Hematopoietic multipotent progenitor cell treated with erythropoietin and hydrocortisone succinate and interleukin-3 and kit ligand, for 4 days (in vitro differentiated cells): ENCODE measurements at places on chromosomes 1 and 21.
A peak's percentile ranks its signal among the peaks of the same experiment; 100 is the strongest.

DNA sequence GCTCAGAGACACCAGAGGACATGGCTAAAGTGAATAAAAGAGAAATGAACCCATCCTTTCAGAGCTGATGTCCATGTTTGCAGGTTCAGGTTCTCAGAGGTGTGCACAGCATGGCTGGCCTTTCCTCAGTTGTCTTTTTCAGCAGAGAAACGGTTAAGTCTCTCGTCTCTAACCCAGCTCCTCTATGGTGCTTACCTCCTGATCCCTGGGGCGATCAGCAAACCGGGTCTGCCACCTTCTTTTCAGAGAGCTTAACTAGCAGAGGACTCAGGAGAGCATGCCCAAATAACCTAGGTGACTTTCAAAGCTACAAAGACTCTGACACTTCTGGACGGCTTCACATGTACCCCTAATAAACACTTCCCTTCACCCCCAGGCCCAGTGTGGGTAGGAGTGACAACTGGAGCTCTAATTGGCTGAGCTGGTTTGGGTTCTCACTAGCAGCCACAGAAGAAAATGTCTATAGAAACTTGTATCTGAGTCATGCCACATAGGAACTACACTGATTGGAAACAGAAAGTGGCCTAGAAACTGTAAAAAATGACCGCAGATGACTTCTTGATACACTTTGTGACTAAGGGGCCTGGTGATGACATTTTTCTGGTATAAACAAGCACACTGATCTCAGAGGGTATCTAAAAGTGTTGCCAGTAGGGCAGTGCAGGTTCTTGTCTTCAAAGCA is at the start of gene AIM2:
TSS of gene AIM2 (minus strand) at position 329 of the 682 bp plus-strand sequence. CDS start 3,267 bp downstream, outside the sequence.
- DNase-seq = peak; percentile 20

- DNase-seq = no peak
Observed at GRCh38 chr1:206842854-206843253, 22.6 kb upstream of the IL20 start.

GRCh38 chr21:25350056-25350455 is 257.2 kb downstream of the MRPL39 start:
- DNase-seq = peak; percentile 60

GRCh38 chr21:21188513-21189195 is 190.4 kb downstream of the NCAM2 start:
- DNase-seq = no peak

GRCh38 chr21:36297406-36297937 is 22.5 kb upstream of the MORC3 start:
- DNase-seq = no peak

DNA sequence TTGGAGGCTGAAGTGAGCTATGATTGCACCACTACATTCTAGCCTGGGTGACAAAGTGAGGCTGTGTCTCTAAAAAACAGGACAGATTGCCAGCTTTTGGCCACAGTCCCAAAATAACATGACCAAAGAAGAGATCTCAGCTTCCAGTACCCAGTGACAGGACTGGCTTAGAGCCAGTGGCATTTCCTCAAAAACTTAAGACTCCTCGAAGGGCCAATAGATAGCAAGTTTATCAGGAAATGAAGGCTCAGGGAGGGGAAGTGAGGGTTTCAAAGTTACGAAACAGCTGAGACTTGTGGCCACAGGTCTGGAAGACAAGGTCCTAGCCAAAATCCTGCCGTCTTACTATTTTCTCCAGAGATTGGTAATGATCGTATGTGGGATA is 6.3 kb upstream of the TMEM39B start:
- DNase-seq = peak; percentile 98

GRCh38 chr1:85488126-85488525 is 23.2 kb upstream of the DDAH1 start:
- no peak for DNase-seq

- DNase-seq = no peak
Observed at GRCh38 chr1:38198099-38198498, 151.5 kb upstream of the POU3F1 start.

DNA sequence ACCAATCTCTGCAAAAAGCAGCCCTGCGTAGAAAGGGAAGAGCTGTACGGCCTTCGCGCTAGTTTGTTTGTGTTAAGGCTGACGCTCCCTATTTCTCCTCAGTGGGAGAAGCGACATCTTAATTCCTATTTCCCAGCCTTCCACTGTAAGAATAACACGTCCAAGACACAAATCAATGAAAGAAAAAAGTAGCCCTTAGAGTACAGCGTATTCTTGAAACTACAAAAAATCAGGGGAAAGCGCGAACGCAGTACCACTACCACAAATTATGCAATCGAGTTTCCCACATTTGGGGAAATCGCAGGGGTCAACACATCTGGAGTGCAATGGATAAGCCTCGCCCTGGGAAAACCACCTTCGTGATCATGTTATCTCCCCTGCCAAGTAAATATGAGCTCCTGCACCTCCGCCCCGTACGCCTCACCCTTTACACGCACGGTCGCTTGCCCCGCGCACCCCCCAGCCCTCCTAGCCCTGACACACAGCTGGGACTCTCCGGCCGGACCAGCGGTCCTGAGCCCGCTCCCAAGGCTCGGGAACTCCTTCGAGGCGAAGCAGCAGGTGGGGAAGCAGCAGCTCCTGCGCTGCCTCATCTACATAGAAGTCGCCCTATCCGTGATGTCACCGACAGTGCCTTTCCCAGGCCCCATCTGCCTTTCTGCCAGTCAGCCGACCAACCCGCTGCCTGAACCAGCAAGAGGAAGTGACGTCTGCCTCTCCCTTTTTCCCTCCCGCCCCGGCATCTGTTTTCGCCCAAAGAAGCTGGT is 94.7 kb downstream of the PPIAL4G start:
- peak; percentile 97 for DNase-seq

GRCh38 chr1:7595336-7595735 is 175.8 kb upstream of the VAMP3 start:
- DNase-seq = no peak

DNA sequence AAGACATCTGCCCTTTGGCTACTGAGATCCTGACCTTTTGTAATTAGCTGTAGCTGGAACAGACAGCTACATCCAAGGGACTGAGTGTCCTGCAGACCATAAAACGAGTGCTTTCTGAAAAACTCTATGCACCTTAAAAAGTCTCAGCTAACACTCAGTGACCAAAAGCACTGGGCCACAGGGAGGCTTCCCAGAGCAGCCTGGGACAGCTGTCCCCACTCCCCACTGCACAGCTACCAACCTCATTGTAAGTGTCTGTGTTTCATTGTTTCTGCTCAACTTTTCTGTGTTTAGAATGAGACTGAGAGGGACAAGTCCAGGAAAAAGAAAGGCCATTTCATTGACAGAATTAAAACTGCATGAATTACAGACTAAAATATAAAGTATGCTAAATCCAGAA is 80.7 kb downstream of the SMYD2 start:
- DNase-seq = no peak

DNA sequence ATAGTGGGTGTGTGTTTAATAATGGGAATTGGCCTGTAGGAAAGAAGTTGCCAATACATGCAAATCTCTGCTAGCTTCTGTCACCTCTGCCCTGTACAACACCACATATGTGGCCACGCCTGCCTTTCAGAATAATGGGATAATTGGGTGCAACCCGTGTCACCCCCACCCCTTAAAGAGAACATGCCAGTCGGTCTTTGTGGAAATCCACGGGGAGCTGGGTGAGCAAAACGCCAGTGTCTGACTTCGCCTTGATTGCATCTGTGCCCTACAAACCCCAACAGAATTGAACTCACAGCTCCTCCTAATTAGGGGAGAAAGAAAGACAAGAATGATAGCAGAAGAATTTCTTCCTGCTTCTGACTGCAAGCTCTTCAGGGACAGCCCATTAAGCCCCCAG is 6.4 kb upstream of the PLXNA2 start:
- DNase-seq = no peak

GRCh38 chr1:30286241-30286987 is 437.0 kb downstream of the MATN1 start:
- DNase-seq = no peak

- DNase-seq = peak; percentile 88
Observed at GRCh38 chr1:24635195-24635843, 7.8 kb upstream of the SRRM1 start.

DNA sequence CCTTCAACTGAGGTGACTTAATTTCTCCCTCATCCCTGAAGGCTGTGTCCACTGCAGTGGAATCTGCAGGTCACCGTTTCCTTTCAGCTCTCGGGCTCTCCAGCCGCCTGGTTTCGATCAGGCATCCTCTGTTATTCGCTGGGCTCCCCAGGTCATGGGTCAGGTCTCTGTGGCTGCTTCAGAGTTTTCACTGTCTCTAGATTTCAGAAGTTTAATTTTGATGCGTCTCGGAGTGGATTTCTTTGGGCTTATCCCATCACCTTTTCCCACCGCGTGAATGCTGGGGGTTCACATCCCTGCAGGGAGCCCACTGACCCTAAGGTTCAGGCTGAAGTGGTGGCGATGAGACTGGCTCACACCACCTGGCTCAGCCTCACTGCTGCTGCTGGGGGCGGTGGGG is 3.3 kb downstream of the ACTRT2 start:
- no peak for DNase-seq

GRCh38 chr1:6163973-6164617 is 16.0 kb downstream of the CHD5 start:
- DNase-seq = no peak

GRCh38 chr1:112011202-112011601 is 21.7 kb upstream of the KCND3 start:
- DNase-seq = no peak
